ENCODE measurements at places on chromosomes 16 and 17. TPM values are rescaled to one million over a fixed set of nuclear protein-coding genes. Genes with fewer than 3 reads are reported as not detected.

DNA sequence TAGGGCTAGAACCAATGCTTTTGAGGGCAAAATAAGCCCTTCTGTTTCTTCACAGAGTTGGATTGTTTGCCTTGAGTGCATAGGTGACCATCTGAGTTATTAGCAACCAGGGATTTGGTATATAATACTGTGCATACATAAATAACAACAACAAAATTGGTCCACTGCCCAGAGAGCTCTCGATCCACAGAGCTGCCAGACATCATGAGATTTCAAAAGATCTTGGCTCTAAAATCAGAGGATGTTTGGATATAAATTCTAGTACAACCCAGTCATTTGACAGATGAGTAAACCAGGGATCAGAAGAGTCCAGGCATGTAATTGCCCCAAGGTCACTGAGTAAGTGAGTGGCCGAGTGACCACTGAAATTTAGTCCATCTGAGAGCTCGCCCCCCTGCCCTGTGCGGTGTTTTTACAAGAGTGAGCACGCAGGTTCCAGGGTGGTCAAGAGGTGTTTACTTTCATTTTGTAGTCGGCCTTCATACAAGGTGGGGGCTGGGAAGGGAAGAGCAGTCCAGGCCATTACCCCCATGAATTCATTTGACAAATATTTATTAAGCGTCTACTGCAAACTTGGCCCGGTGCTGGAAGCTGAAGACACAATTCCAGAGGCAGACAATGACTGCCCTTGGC is 1.8 kb upstream of the MT2A start:
- DNase-seq, result peak; percentile 97

DNA sequence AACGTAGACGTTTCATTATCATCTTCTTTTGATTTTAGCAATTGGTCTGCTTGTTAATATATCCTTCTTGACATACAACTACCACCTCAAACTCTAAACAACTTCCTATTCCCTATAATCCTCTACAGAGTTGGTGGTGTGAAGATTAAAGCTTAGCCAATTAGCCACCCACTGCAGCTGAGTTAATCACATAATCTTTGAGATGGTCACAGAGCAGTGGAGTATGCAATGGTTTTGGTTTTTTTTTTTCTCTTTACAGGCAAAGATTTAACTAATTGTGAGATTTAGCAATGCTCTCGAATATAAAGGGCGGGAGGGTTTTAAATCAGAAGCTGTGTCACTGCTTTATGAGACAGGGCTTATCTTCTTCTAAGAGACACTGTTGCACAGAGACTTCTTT is 37.0 kb downstream of the STX8 start:
- DNase-seq, result no peak

DNA sequence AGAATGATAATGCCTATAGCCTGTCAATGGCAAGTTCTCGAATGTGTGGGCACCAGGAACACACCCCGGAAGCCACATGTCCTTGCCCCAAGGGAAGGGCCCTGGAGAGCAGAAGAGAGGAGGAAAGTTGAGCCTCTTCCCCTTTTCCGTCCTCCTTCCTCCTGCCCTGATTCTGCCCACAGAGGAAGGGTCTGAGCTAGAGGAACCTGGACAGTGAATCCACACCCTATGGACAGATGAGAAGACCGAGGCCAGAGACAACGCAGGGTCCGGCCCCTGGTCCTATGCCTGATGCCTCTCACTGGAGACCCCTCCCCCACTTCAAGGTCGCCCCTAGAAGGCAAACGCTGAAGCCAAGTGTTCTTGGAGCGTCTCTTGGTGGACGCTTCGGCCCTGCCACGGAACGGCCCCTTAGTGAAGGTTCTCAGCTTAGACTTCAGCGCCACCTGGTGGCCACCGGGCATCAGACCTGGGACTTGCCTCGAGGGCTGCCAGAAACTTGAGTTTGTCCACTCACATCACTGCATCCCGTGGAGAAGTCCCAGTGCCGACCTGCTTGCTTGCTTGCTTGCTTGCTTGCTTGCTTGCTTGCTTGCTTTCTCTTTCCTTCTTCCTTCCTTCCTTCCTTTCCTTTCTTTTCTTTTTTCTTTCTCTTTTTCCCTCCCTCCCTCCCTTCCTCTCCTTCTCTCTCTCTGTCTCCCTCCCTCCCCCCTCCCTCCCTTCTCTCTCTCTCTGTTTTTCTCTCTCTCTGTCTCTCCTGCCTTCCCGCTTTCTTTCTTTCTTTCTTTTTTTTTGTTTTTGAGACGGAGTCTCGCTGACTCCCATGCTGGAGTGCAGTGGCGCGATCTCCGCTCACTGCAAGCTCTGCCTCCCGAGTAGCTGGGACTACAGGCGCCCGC is 20.6 kb upstream of the SPNS3 start:
- DNase-seq, result no peak

DNA sequence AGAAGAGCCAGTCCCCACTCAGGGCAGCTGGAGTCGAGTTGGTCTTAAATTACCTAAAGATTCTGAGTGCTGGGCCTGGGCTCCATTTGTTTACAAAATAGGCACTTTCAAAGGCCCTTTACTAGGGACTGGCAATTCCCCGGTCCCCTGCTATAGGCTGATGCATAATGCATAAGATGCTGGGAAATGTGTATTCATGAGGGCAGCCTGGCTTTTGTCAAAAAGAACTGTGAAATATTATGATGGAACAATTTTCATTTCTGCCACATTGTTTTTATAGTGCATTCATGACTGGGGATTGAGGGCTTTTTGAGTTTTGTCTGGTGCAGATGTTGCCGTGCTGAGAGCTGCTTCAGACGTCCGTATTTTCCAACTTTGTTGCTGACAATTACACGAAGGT is 617.0 kb upstream of the CDH5 start:
- no peak for DNase-seq

DNA sequence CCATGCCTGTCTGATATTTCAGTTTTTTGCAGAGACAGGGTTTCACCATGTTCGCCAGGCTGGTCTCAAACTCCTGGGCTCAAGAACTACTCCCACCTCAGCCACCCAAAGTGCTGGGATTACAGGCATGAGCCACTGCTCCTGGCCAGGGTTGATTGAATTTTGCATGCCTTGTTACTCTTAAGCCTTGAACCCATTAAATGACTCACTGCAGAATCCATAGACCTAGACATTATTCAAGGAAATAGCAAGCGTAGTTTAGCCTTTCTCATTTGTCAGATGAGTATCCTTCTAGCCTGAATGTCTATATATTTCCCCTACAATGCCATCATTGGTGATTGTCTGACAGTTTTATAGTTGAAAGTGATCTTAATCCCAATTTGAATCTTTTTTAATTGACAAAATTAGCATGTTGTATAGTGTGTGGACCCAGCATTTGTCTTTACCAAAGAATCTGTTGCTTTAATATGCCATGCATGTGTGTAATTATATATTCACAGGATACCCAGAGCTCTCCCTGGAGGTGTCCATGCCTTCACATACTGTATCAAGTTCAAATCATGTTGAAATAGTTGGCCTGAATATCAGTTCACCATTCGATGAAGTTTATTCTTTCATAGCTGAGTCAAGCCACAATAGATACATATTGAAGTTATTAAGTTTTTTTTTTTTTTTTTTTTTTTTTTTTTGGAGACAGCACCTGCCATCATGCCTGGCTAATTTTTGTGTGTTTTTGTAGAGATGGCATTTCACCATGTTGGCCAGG is 321.0 kb downstream of the CPPED1 start:
- DNase-seq, result no peak

- DNase-seq, result no peak
Measured at GRCh38 chr16:4548124-4548523, 8.0 kb upstream of the C16orf96 start.

CCR7 gene
- not detected for total RNA-seq

GRCh38 chr16:70758786-70759185 is 42.2 kb downstream of the VAC14 start:
- DNase-seq, result no peak

- DNase-seq, result no peak
Measured at GRCh38 chr16:11072420-11073153, 128.2 kb downstream of the CLEC16A start.

GRCh38 chr17:39486242-39486641 is 25.0 kb downstream of the CDK12 start:
- no peak for DNase-seq

- DNase-seq, result no peak
Measured at GRCh38 chr17:4969047-4969550, 1.5 kb upstream of the SPAG7 start.

DNA sequence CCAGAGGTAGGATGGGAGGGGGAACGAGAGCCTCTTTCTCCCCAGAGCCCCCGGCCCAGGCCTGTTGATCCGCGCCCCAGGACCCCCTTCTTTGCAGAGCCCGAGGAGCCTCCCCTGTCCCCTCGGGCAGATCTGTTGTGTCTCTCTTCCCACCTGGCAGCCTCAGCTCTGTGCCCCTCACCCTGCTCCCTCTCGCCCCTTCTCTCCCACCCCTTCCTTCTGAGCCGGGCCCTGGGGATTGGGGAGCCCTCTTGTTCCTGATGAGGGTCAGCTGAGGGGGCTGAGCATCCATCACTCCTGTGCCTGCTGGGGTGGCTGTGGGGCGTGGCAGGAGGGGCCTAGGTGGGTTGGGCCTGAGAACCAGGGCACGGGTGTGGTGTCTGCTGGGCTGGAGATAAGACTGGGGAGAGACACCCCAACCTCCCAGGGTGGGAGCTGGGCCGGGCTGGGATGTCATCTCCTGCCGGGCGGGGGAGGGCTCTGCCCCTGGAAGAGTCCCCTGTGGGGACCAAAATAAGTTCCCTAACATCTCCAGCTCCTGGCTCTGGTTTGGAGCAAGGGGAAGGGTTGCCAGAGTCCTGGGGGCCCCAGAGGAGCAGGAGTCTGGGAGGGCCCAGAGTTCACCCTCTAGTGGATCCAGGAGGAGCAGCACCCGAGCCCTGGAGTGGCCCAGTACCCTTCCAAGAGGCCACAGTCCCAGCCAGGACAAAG is 65.4 kb downstream of the MRC2 start:
- DNase-seq, result no peak

- DNase-seq, result no peak
Measured at GRCh38 chr17:43372273-43372911, 26.4 kb upstream of the ARL4D start.

- no peak for DNase-seq
Measured at GRCh38 chr17:80260069-80260535, 550 bp upstream of the RNF213 start.

DNA sequence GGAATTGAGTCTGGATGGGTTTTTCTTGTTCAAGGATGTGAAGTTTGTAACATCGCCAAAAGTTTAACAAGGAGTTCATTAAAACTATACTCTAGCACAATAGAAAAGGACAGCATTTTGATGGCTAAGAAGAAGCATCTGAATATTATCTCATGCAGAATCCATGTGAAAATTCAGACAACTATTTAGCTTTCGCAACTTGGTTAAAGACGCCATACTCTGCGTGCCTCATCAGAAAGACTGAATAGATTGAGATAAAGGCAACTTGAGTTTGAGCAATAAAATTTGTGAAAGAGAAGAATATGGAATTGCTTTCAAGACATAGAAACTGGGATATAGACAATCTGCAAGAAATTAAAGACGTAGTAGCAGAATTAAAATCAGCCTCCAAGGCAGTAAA is 151.1 kb upstream of the MYOCD start:
- DNase-seq, result no peak

GRCh38 chr17:72021417-72022041 is 99.3 kb upstream of the SOX9 start:
- DNase-seq, result no peak

PABPN1L gene
- not detected for total RNA-seq

DNA sequence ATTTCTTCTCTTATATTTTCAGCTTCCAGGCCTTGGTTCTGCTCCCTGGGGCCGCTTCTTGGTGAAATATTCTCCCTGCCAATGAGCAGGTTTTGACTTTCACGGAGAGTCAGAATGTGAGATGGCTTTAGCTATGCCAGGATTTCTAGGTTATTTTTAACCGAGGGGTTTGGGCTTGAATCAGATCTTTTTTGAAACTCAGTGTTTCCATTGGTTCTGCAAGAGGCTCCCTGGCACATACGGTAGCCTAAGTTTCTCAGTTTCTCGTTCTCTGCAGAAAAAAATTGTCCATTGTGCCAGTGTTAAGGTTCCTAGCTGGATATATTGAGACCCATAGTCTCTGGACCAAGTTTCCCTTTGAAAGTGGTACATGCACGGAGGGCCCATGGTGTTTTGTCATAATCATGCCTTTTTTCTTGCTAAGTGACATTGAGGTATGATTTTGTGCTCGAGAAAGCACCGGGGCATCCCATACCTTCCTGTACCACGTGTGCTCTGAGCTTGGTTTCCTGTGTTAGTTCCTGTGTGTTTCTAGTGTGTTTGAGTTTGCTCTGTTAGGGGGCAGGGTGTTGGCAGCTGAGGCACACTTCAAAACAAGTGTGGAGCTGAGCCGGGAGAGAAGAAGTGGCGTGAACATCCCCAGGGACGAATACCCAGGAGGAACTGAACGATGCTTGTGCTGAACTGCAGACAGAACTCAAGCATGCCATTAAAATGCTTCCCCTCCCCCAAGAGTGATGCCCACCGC is 127.2 kb downstream of the HS3ST3B1 start:
- no peak for DNase-seq

DNA sequence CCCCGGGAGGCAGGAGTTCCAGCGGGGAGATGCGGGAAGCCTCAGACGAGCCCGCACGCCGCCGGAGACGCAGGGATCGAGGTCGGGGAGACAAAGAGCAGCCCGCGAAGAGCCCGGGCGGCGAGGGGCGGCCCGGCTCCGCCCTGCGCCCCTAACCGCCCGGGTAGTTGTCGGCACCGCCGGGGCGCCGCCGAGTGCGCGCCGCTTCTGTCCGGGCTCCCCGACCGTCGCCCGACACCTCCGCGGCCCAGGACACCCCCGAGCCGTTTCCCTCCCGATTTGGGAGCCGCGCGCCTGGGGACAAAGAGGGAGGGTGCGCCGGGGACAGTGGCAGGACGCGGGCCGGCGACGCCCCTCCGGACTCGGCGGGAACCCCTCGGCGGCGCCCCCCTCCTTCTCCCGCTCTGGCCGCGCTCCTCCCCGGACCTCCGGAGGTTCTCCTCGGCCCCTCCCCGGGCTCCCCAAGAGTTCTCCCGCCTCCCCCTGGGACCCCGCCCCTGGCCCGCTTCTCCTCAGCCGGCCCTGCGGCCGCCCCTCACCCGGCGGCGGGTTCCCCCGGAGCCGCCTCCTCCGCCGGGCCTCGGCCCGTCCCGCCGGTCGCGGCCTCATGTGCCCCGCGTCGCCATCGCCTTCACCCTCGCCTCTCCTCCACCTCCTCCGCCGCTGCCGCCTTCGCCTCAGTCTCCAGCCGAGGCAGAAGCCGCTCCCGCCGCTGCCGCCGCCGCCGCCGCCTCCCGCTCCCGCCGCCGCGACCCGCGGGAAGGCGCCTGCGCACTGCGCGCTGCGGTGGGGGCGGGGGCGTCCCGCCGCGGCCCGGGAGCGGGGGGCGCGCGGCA is at the start of gene GJC1:
TSS of gene GJC1 (minus strand) at position 765 of the 836 bp plus-strand sequence. CDS start 24,470 bp downstream, outside the sequence.
- no peak for DNase-seq

TBC1D26 gene
- 4.2 TPM for total RNA-seq

SCRN2 gene
- total RNA-seq, result 33.1 TPM

- no peak for DNase-seq
Measured at GRCh38 chr17:8794636-8795035, 4.5 kb downstream of the MFSD6L start.

CDT1 gene
- 10.8 TPM for total RNA-seq

DNA sequence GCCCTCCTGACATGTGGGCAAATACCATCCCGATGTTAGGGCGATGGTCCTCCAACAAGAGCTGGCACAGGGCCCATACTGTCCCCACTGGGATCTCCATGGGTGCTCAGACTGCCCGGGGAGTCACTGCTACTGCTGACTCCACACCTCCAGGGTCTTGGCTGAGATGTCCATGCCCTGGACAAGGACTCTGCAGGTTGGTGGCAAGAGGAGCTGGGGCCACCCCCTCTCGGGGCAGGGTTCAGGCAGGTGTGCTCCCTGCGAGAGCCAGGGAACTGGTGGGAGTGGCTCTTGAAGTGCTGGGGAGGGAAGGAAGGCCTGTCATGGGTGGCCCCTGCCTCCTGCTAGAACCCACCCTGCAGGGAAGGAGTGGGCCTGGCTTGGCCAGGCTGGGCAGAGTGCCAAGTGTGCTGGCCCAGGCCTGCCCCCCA is 6.4 kb downstream of the CASKIN2 start:
- DNase-seq, result no peak
